ENCODE measurements at places on chromosomes 1 and 21. TPM values are rescaled to one million over a fixed set of nuclear protein-coding genes. Genes with fewer than 3 reads are reported as not detected.

The CFH gene
- total RNA-seq: 0.57 TPM

- H3K27me3 ChIP-seq: peaks cover 74% of the 10 kb centered on the region
- H3K27ac ChIP-seq: no peak overlapping the region
- H3K4me1 ChIP-seq: peaks cover 8% of the 10 kb centered on the region
- no peaks in the 10 kb centered on the region for H3K36me3 ChIP-seq
These were observed 24.6 kb downstream of the SYT2 start for GRCh38 chr1:202685641-202686040.

The LDLRAD1 gene
- 0.30 TPM for total RNA-seq

DNA sequence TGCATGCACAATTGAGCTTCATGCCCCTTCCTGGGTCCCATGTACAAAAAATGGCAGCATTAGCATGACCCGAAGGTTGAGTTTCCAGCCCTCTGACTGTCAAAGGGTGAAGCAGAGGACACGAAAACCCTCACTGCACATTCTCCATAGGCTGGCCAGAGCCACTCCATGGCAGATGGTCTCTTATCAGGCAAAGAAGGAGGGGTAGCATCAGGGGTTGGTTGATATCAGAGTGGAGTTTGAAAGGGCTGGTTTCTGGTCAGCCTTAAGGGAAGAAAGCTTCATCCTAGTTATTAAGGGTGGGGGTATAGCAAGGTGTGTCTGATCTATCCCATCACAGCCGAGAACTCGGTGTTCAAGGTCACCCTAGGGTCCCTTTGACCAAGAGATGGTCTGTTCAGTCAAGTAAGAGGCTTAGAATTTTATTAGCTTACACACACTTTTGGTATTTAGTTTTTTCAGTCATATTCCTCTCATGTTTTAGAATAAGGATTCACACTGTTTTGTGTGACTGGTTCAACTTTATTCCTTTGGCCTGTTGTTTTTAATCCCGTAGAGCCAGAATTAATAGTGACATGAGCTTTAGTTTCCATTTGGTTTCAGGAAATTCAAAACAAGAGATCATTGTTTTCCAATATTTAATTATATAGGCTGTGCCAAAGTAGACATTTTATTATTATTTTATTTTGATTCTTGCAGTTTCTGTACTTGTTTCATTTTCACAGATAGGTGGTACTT, 199.9 kb upstream of the FMN2 start:
- H3K27ac ChIP-seq: no peak overlapping the region
- no peak for DNase-seq
- no peaks in the 10 kb centered on the region for H3K4me1 ChIP-seq
- no peak overlapping the region for H3K4me3 ChIP-seq

The DAB1 gene
- not detected for total RNA-seq

GRCh38 chr1:232571523-232571922, 58.4 kb downstream of the SIPA1L2 start:
- H3K4me1 ChIP-seq: peaks cover 12% of the 10 kb centered on the region
- no peak overlapping the region for H3K4me3 ChIP-seq
- H3K27ac ChIP-seq: no peak overlapping the region
- no peak for DNase-seq
- no peaks in the 10 kb centered on the region for H3K27me3 ChIP-seq
- H3K36me3 ChIP-seq: no peaks in the 10 kb centered on the region

DNA sequence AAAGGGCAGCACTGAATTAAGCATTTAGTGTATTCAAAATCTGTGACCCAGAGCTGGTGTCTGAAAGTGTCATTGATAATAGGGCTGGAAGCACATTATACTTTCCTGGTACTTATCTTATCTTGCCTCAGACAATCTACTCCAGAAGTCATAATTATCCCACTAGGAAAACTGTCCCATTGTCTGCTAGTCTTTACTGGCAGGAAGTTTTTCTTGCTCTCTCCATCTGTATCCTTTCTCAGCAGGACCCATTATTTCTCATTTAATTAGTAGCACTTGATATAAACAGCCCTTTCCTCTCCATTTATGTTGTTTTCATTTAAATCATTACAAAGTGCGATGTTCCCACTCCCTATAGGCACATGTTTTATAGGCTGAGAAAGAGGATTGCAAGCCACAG, 36.5 kb upstream of the BARHL2 start:
- H3K4me1 ChIP-seq: no peaks in the 10 kb centered on the region
- H3K27me3 ChIP-seq: peaks cover 17% of the 10 kb centered on the region
- no peak for DNase-seq
- H3K36me3 ChIP-seq: no peaks in the 10 kb centered on the region

DNA sequence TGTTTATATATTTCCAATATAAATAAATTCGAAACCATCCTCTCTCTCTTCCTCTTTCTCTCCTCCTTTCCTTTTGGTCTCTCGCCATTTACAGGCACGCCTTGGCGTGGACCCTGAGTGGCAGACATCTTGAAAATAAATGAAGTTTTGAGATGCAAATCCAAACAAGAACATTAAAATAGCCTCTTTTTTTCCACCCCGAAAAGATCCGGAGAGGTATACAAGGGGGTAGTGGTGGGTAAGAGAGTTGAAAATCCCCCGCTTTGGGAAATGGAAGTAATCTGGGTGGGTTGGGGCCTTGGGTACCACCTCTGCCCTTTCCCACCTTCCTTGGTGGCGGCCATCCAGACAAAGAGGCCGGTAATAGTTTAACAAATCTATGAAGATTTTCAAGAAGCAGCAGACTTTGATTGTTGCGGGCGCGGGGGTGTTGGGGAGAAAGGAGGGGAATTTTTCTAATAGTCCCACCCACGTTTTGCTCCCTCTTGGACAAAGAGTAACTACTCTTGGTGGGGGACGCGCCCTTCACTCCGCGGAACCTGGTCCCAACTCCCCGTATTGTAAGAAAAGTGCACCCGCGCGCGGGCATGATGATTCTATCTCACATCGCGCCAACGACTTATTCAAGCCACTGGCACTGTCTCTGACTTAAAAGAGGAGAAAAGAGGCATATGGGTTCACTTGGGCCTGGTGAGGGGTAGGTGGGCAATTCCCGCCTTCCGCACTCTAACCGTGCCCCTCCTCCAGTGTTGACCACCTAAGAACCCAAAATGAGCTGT, 4.0 kb upstream of the FOXD3 start:
- no peaks in the 10 kb centered on the region for H3K27me3 ChIP-seq
- no peak overlapping the region for H3K4me3 ChIP-seq
- DNase-seq: no peak
- no peak overlapping the region for H3K27ac ChIP-seq
- H3K4me1 ChIP-seq: peaks cover 10% of the 10 kb centered on the region

The SAMSN1 gene
- 0.57 TPM for total RNA-seq

DNA sequence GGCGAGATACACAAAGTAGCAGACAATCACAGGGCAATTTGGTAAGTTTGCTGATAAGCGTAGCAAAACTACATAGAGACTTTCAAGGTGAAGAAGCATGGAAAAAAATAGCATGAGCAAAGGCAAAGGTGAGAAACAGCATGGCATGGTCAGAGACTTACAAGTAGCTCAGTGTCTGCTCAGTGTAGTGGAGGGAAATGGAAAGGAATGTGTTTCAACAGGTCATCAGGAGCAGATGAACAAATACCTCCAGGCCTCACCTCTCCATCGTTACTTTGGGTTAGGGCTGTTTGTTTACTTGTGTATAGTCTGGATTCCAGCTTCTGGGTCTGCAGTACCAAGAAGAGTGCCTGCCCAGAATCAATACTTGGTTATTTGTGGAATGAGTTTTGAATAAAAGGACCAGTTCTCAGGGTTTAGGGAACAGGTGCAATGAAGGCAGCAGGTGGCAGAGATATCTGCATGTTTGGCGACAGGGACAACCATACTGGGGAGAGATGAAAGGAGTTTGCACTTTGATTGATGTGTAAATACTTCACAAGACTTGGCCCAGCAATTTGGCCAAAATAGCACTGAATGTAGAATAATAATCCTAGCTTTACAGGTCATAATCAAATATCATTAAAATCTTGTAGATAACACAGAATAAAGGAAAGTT, 97.0 kb upstream of the FGGY start:
- H3K27me3 ChIP-seq: no peaks in the 10 kb centered on the region
- no peak for DNase-seq
- H3K4me1 ChIP-seq: peaks cover under 1% of the 10 kb centered on the region
- H3K27ac ChIP-seq: no peak overlapping the region

The SH2D5 gene
- total RNA-seq: 10.4 TPM

The LRRC39 gene
- total RNA-seq: 0.54 TPM

The IER5 gene
- 30.5 TPM for total RNA-seq

DNA sequence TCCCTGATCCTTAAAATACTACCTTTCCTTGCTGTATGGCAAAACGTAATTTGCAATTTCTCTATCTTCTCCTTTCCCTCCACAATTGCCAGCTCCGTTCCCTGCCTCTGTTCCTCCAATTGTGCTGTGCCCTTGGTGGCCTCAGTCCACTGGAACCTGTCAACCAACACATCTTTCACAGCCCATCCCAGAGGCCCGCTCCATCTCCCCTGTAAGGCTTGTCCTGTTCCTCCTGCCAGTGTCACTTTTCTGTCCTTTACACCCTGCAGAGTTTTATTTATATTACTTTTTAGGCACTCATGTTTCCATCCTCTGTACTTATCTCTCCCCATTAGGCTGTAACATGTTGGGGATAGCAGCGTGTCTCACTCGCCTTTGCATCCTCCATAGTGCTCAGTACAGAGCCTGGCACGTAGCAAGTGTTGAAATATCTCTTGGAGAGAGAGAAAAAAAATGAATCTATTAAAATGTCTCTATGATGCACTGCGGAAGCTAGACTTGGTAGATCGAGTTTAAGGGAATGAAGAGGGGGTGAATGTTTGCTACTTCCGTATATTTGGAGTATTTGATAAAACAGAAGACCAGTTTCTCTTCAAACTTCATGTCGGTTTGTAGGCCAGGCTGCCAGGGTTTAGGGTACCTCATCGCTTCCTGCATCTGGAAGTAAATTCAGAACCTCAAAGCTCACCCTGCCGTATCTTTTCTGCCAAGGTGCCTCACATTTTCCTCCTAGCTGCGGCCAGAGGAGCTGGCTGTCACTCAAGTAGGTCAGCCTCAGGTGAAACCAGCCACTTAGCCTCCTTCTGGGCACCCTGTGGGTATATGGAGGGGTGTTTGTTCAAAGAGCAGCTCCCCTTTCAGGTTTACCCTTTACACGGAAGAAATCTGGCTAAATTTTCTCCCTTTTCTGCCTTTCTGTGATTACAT, 303.8 kb downstream of the TM2D1 start:
- peaks cover 3% of the 10 kb centered on the region for H3K4me1 ChIP-seq
- H3K27ac ChIP-seq: no peak overlapping the region
- no peak overlapping the region for H3K4me3 ChIP-seq
- no peaks in the 10 kb centered on the region for H3K27me3 ChIP-seq

- peaks cover 12% of the 10 kb centered on the region for H3K4me1 ChIP-seq
- no peaks in the 10 kb centered on the region for H3K27me3 ChIP-seq
- H3K27ac ChIP-seq: no peak overlapping the region
- H3K4me3 ChIP-seq: no peak overlapping the region
- DNase-seq: no peak
These were observed 2.6 kb downstream of the GLRX2 start for GRCh38 chr1:193102662-193103061.

- H3K4me3 ChIP-seq: no peak overlapping the region
- H3K27ac ChIP-seq: no peak overlapping the region
- no peaks in the 10 kb centered on the region for H3K36me3 ChIP-seq
- H3K4me1 ChIP-seq: no peaks in the 10 kb centered on the region
- H3K27me3 ChIP-seq: peaks cover 25% of the 10 kb centered on the region
These were observed 165.9 kb upstream of the CACNA1E start for GRCh38 chr1:181317261-181317930.

- H3K27ac ChIP-seq: no peak overlapping the region
- no peaks in the 10 kb centered on the region for H3K4me1 ChIP-seq
- H3K36me3 ChIP-seq: 0 out of 2 replicates have a peak, but pooled peaks cover 3% of the 10 kb centered on the region
- DNase-seq: no peak
- H3K27me3 ChIP-seq: no peaks in the 10 kb centered on the region
These were observed 13.3 kb downstream of the CSF1 start for GRCh38 chr1:109923946-109924275.

DNA sequence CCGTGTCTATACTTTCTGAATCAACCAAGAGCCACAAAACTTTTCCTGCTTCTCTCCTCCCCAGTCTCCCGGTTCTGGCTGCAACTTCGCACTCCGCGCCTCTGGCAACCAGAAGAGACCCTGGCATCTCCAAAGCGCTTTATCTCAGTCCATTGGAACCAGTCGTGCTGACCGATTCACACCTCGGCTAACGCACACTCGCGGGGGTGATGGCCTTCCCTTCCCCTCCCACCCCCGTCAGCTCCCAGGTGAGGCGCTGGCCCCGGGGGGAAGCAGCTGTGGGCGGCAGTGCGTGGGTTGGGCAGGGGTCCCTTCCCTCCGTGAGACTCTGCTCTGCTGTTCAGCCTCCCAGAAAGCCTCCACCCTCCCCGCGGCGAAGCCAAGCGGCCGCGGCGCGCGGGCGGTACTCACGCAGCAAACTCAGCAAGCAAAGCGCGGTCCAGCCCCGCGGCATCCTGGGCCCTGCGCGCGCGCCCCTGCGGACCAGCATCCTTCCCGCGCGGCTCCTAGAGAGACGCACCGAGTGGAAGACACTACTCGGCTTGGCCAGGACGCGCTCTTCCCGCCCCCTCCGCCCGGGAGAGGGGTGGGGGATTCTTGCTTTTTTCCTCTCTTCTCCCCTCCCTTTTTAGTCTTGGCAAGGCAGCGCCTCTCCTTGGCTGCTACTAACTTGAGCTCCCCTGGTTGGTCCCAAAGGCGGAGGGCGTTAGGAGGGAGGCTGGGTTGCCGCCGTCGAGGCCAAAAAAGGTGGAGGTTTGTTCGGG, at the start of gene CD34:
CD34 (minus strand) TSS at position 535 of the 764 bp plus-strand sequence; CDS start at position 490, 45 bp downstream.
- no peak within 1 kb of the TSS for H3K4me3 ChIP-seq
- no peak for DNase-seq
- no peaks in the 10 kb centered on the region for H3K27me3 ChIP-seq
- no peak within 1 kb of the TSS for H3K27ac ChIP-seq

The OLFML3 gene
- 0.25 TPM for total RNA-seq

The CD5L gene
- not detected for total RNA-seq

The PAX7 gene
- total RNA-seq: not detected

- H3K4me3 ChIP-seq: peak overlapping the region; percentile 93
- H3K36me3 ChIP-seq: no peaks in the 10 kb centered on the region
- peak overlapping the region; percentile 81 for H3K27ac ChIP-seq
- H3K27me3 ChIP-seq: no peaks in the 10 kb centered on the region
- DNase-seq: no peak
These were observed 850 bp downstream of the SESN2 start for GRCh38 chr1:28259934-28260802.

Data from HCT116 (cell line).